Activated CD8-positive, alpha-beta memory T cell treated with anti-CD3 and anti-CD28 coated beads for 4 hours (primary cell): ENCODE measurements at places on chromosomes 6 and 20.

DNA sequence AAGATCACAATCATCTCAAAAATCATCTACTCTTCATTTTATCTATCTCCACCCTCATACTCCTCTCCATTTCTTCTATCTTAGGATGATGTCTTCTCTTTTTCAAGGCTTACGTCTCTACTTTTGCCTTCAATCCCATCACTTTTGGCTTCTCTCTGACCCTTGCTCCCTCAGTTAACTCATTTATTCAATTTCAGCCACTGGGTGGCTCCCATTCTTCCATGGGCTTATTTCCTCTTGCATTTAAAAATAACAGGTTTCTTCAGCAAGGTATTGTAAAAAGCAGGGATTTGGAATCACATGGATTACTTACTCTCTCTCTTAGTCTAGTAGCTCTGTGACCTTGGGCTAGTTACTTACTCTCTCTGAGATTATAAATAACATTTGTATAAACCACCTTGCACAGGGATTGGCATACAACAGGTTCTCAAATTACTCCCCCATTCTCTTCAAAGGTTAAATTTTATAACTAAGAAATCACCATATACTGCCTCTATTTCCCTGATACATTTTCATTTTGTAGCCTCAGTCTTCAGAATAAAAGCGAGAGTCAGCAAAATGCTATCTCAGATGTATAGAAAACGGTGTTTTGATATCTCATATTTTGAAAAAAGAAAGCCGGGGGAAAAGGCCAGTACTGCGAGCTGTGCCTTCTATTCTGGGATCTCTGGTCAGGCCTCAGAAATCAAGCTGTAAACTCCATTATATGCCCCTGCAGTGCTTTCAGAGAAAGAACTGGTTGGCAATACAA, 5.5 kb downstream of the ZSCAN12 start:
- no peak for DNase-seq

GRCh38 chr6:14639983-14640599, 522.5 kb downstream of the CD83 start:
- no peak for DNase-seq

- DNase-seq: no peak
Observed at GRCh38 chr6:142187209-142187608, 40.1 kb downstream of the VTA1 start.

DNA sequence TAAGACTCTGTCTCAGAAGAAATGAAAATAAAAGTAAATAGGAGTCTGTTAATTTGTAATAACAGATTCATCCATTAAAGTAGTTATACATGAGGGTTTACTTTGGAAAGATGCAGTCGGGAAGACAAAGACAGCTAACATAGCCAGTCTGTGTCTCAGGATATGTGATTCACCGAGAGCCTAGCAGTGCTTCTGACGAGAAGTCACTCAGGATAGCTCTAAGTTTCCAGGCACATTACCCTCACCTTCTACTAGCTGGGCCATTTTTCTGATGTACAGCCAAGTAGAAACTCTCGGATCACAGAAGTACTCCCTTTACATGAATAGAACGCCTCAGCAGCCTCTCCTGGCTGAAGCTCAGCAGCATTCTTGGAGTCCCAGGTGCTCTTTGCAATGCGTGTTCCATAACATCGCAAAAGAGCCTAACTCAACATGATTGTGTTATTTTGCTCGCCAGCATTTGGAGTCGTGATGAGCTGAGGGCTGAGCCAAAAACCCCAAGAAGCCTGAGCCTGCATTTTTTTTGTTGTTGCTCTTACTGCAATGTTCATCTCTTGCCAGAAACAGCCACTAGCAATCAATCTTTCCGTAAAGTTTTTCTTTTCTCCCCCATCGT, 22.4 kb upstream of the TASP1 start:
- DNase-seq: no peak
